Astrocyte (in vitro differentiated cells and primary cell): ENCODE measurements at places on chromosomes 3 and 15. TPM values are rescaled to one million over a fixed set of nuclear protein-coding genes. Genes with fewer than 3 reads are reported as not detected.
A peak's percentile ranks its signal among the peaks of the same experiment; 100 is the strongest.

ITIH4 gene
- 2.8 and 5.3 TPM in 2 replicates for total RNA-seq

SLC12A1 gene
- not detected in 2 replicates for total RNA-seq

MUSTN1 gene
- not detected in 2 replicates for total RNA-seq

DNA sequence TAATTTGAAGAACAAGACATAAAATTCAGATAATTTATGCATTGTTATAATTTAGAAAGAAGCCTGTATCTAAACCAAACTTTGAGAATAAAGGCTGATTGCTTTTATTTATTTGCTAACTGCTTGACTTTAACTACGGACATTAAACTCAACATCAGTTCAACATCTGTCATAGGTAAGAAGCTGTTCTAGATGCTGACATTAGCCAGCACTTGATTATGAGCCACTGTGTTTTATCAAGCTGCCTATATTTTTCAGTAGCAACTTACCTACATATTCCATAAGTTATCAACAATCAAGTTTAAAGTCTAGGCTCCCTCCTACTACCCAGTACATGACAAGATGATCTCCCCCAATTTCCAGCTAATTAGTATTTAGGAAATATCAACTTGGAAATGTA lies 42.1 kb downstream of the USF3 start:
- no peak for DNase-seq

- peak; percentile 15 for DNase-seq
Measured at GRCh38 chr3:79418855-79419621, 348.8 kb downstream of the ROBO1 start.

DNA sequence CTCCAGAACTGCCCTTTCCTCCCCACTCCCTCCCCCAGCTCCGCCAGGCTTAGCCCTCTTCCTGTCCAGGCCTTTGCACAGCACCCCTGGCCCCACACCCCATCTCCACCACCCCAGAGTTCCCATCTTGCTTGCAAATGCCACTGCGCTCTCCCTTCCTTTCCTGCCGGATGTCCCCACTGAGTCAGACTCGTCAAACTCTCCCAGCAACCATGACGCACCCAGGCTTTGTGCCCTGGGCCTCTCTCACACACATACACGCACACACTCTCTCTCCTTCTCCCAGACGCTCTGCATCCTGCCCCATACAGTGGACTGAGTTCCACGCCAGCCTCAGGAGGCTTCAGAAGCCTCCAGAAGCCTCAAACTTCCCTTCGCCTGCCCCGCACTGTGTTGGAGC lies 2.8 kb upstream of the CCDC9B start:
- peak; percentile 97 for DNase-seq

DNA sequence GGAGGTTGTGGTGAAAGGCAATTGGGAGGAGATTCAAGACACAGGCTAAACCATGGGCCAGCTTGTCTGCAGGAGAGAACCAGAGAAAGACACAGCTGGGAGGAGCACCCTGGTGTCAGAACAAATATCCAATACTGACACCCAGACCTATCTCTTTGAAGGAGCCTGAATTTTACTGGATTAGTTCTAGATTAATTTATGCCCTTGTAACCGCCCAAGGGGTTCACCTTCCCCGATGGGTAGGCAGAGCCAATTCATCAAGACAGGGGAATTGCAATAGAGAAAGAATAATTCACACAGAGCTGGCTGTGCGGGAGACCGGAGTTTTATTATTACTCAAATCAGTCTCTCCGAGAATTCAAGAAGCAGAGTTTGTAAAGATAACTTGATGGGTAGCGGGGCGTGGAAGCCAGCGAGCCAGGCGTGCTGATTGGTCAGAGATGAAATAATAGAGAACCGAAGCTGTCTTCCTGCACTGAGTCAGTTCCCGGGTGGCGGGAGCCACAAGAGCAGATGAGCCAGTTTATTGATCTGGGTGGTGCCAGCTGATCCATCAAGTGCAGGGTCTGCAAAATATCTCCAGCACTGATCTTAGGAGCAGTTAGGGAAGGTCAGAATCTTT lies 31.4 kb upstream of the GK5 start:
- DNase-seq: no peak

CD200R1L gene
- total RNA-seq: not detected in 2 replicates

VEPH1 gene
- total RNA-seq: 9.3 and 9.4 TPM in 2 replicates

ACSBG1 gene
- total RNA-seq: not detected in 2 replicates

GRCh38 chr15:40500568-40501330 lies 30.0 kb downstream of the CHST14 start:
- DNase-seq: peak; percentile 44

DPH6 gene
- 6.9 and 7.6 TPM in 2 replicates for total RNA-seq

EFCC1 gene
- not detected in 2 replicates for total RNA-seq

CKMT1B gene
- 0.72 and 0.89 TPM in 2 replicates for total RNA-seq

GRCh38 chr15:47390208-47390765 lies 327.0 kb upstream of the SEMA6D start:
- DNase-seq: no peak

DNA sequence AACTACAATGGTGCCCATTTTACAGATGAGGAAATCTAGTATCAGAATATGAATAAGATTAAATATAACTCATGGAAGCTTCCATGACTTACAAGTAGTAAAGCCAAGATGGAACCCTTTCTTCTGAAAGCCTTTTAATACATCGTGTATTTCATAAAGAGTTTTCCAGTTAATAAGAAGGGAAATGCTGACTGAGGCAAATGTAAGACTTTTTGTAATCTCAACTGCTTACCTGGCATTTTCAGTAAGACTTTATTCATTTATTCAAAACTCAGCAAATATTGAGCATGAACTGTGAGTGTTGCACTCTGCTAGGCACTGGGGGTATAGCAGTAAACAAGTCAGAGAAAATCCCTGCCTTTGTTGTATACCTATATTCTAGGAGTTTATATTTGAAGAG lies 256.4 kb upstream of the THRB start:
- DNase-seq: no peak

TAGLN3 gene
- 7.9 and 8.7 TPM in 2 replicates for total RNA-seq

DNA sequence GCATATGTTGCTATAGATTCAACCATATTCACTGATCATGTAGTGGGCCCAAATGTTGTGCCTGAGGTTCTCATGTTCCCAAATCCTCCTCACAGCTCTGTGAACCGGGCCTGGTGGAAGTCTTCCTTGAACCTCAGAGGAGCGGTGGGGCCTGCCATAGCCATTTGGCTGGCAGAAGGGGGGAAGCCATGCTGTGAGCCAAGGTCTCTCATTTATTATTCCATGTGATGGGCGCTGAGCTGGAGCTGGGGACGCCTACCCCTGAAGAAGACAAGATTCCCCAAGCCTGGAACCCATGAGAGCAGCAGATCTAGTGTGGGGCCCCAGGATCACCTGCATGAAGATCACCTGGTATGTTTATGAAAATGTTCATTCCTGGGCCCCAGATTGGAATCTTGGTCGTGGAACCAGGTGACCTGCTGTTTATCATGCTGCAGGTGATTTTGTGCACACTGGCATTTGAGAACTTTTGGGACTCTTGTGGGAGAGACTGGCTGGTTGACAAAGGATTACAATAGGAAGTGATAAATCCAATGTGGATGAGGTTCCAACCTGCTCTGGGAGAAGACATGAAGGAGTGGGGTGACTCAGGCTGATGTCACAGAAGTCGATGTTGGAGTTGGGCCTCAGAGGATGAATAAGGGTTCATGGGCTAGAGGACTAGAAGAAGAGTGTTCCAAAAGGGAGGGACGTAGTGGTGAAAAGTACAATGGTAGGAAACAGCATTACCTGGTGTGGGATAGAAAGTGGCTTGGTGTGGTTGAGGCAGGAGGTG lies 102.1 kb downstream of the ASB7 start:
- peak; percentile 86 for DNase-seq

DNA sequence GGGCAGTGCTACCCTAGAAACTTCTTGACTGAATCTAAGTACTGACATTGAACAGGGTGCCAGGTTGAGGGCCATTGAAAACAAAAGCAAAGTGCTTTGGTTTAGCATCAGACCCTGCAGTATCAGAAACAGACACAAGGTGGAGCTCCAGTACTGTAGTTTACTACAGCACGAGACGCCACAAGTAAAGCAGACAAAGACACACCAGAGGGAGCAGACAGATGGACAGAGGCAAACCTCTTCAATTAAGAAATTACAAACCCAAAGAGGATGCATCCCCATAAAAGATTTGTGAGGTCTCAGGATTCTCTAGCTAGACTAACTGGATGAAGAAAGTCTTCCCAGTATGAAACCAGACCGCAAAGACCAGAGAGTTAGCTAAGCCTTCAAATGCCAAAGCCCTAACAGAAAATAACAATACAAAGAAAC lies 16.6 kb downstream of the TOP2B start:
- DNase-seq: peak; percentile 46

- DNase-seq: no peak
Measured at GRCh38 chr15:39181940-39182339, 398.9 kb upstream of the THBS1 start.

GRCh38 chr15:62887113-62887570 lies 155.4 kb upstream of the TPM1 start:
- peak; percentile 51 for DNase-seq

DNA sequence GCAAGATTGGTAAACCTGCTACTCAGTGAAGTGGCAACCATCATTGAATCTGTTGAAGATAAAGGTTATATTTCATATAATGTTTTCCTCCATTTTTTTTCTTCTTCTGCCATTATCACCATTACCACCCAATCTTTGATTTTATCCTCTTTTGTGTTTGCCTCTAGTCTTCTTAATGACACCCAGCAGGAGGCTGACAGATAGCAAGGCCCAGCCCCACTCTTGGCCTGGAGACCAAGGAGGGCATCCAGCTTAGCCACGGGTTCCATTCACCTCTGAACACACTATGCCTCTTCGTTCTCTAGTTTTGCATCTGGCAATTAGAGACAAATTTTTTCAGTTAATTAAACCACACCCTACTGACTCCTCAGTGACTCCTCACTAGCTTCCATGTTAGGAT lies 129.7 kb downstream of the TPRG1 start:
- DNase-seq: no peak

FOXB1 gene
- 0.96 and 1.3 TPM in 2 replicates for total RNA-seq

GRCh38 chr3:194577986-194578905 lies 55.0 kb downstream of the TMEM44 start:
- DNase-seq: peak; percentile 96

GRCh38 chr3:34955680-34956079 lies 683.6 kb upstream of the ARPP21 start:
- no peak for DNase-seq

GRCh38 chr3:31354373-31354772 lies 178.4 kb upstream of the STT3B start:
- DNase-seq: no peak

GRCh38 chr3:50995085-50995824 lies 320.5 kb downstream of the DOCK3 start:
- DNase-seq: no peak

- no peak for DNase-seq
Measured at GRCh38 chr3:48464713-48465221, 18.2 kb downstream of the ATRIP start.

DNA sequence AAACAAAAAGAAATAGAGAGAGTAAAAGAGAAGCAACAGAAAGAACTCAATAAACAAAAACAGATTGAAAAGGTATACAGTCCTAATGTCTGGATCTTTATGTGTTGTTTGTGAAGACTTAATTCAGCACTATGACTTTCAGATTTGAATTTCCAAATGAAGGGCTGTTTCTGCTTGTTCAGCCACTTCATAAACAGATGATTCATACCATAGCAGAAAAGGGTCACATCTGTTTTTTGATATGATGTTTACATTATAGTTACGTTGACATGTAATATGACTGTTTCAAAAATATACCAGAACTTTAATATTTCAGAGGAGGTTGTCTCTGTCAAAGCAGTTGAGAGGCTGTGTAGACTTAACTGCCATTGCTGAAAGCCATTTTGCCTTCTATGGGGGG lies 24.1 kb downstream of the ASB14 start:
- DNase-seq: no peak

- DNase-seq: no peak
Measured at GRCh38 chr3:138213398-138214085, 26.4 kb downstream of the ARMC8 start.

GRCh38 chr15:42087460-42087859 lies 6.9 kb downstream of the PLA2G4D start:
- DNase-seq: no peak

LIPH gene
- 6.4 and 9.0 TPM in 2 replicates for total RNA-seq

DNA sequence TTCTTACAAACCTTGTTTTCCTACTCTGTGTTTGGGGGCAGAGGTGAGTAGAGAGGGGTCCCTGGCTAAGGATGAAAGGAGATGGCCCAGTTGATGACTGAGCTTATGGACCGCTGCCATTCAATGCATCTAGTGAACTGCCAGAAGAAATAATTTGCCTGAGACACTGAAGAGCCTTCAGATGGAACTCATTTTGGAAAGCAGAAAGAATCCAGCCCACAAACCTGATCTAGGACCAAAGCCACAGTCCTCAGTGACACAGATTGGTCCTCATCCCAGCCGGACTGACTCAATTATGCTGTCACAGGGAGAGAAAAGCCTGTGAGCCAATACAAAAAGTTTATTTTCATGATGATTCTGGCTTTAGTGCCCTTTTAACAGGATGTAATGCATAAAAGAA lies 82.7 kb downstream of the CD47 start:
- no peak for DNase-seq

GRCh38 chr3:155594526-155595187 lies 150.2 kb downstream of the PLCH1 start:
- no peak for DNase-seq

DNA sequence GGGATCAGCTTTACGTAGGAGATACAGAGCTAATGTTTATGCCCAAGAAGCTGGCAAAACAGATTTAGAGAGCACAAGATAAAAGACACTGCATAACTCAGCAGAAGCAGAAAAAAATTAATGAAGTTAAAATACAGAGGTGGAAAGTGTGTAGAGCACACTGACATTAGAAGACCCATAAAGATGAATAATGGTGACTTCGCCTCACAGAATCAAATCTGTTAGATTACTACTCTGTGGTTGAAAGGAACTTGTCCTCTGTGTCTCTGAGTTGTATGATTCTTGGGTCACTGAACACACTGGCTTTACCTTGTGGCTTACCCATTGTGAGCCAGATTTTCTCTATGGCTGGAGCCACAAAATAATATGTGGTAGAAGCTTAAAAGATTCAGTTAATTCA lies 224.4 kb downstream of the PLCH1 start:
- DNase-seq: no peak

CRABP1 gene
- total RNA-seq: 0.30 TPM in 1 of 2 replicates, not detected in the other

DNA sequence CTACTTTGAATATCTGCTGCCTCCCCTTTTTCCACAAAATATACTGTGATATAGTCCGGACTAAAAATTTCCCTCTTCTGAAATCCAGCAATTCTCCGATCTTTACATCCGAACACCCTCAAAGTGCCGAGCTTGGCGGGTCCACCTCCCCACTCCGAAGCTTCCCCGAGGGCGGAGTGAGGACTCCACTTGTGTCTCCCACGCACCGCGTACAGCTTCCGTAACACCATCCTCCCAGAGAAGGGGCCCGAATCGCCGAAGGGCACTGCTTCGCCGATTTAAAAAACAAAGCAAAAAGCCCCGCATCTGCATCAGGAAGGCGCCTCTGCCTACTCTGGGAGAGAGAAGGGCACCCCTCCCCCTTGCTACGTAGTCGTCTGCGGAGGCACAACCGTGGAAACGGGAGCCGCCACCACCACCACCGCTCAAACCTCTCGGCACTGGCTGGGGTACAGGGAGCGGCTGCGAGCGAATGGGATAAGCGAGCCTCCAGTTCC lies 551 bp downstream of the NCBP2 start:
- peak; percentile 39 for DNase-seq

DNA sequence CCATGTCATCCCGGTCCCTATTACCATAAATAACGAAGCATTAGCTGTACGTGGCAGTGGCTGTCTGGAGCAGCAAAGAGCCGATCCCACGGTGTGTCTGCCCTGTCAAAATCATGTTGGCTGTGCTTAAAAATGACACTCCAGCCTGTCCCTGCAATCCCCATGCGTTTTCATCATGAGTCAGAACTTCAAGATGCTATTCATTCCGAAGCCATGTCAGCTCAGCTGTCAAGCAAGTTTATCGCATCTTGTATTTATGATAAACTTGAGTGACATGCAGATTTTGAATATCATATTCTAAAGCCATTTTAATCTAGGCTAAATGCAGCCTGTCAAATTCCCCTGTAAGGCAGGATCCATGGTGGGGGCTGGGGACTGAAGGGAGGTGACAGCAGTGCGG lies 152.4 kb downstream of the TJP1 start:
- DNase-seq: peak; percentile 53
